ENCODE measurements at places on chromosomes 6 and 20. TPM values are rescaled to one million over a fixed set of nuclear protein-coding genes. Genes with fewer than 3 reads are reported as not detected.
A peak's percentile ranks its signal among the peaks of the same experiment; 100 is the strongest.

Gene ACOT8
- 24.9 TPM for total RNA-seq

Gene SPDEF
- 0.19 TPM for total RNA-seq

Gene APMAP
- 28.2 TPM for total RNA-seq

Gene PI16
- 11.9 TPM for total RNA-seq

Gene TMEM14B
- 92.4 TPM for total RNA-seq

Gene LIME1
- total RNA-seq = 5.0 TPM

Gene PI3
- 0.62 TPM for total RNA-seq

Gene TFAP2C
- total RNA-seq = 0.22 TPM

Gene KHDC1
- total RNA-seq = 1.1 TPM

DNA sequence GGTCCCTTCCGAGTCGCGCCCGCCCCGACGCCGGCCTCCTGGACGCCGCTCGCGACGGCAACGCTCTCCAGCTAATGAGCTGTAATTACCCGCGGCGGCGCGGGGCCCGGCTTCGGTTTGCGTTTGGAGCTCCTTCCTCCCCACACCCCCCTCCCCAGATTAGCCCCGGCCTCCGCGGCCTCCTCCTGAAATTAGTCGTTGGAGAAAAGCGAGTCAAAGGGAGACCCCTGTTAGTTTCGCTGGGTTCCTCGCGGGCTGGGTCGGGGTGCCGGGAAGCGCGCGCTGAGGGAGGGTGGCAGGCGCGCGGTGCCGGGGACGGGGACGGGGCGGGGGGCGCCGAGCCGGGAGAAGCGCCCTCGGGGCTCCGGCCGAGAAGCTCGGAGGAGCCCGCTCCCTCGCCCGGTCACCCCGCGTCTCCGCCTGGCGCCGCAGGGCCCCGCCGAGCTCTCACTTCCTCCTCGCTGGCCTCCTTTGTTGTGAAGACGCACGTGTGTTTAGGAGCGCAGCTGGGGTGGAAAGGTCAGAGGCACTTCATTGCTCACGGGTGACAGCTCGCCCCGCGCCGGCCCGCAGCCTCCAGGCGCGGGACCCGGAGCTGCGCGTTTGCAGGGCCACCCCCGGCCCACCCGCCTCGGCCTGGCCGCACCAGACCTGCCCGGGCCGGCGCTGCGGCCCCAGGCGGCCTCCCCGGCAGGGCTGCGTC, 4.9 kb downstream of the FOXC1 start:
- DNase-seq = no peak

DNA sequence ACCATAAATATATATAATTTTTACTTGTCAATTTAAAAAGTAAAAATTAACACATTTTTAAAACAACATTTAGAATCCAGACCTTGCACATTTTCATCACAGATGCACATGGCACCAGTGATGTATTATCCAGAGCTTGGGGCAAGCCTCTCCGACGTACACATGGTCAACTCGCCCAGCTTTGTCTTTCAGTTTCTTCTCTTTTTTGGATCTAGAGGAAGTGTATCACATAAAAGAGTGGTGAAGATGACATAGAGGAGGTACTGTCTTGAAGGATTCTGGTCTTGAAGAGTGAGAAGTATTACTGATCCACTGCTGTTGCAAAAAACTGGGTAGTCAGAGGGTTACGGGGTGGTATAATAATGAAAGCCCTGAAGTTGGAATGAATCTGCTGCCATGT, 46.9 kb upstream of the TAB2 start:
- no peak for DNase-seq

- no peak for DNase-seq
Measured at GRCh38 chr20:57259938-57260921, 6.2 kb downstream of the BMP7 start.

DNA sequence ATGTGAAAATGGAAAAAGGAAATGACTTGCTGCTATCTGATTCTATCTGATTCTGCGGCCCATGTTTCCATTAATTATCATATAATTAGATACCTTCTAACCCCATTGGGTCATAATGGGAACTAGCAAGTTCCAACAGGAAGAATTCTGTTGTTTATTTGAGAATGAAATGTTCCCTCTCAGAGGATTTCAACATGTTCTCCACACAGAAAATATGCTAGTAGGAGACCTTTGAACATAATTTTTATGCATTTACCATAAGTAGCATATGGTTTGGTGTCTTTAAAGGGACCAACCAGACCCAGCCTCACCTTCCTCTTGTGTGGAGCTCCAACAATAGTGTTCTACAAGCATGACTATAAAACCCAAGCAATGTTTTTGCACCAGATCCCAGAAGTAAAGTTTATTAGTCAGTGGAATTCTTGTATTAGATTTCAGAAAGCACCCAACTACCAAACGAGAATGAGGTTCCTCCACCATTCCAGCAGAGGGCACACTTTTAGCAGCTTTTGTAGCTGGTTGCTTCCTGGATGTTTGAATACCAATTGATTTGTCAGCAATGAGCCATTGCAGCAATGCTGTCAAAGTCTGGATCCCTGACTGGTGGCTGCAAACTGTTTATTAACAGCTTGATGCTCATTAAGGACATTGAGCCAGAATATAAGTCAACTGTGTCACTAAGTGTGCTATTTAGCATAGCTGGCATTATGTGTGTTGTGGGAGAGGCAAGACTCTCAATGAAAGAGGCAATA, 143.6 kb upstream of the GJE1 start:
- no peak for DNase-seq

GRCh38 chr20:19396460-19397081, 184.1 kb downstream of the SLC24A3 start:
- no peak for DNase-seq

DNA sequence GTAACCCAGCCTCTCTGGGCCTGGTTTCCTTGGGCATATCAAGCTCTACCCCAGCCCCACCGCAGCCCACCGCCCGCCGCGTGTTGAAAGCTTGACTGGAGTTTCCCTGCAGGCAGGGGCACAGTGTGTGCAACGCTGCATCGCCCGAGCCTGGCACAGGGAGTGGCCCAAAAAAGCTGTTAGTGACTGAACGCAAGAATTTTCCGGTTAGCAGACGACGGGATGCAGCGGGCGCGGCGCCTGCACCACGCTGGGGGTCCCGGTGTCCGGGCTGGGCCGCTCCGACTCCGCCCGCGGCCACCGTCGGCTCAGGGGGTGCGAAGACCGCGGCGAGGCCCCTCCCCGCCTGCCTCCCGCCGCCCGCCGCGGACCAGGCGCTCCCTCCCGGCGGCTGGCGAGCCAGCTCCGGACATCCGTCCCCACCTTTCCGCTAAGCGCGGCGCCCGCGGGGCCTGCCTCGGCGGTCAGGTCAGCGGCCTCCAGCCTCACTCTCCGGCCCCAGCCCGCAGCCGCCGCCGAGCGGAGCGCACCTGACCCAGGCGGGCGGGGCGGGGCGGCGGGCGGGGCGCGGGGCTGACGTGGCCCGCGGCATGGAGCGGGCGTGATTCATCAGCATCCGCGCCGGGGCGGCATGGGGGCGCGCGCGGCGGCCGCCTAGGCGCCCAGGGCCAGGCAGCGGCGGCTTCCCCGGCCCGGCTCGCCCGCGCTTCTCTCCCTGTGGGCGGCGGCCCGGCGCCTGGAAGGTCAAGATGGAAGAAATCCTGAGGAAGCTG, at the start of gene ARFGEF3:
TSS of gene ARFGEF3 (plus strand) at position 602 of the 773 bp plus-strand sequence. CDS start at position 750, 148 bp downstream.
- peak; percentile 81 for DNase-seq

DNA sequence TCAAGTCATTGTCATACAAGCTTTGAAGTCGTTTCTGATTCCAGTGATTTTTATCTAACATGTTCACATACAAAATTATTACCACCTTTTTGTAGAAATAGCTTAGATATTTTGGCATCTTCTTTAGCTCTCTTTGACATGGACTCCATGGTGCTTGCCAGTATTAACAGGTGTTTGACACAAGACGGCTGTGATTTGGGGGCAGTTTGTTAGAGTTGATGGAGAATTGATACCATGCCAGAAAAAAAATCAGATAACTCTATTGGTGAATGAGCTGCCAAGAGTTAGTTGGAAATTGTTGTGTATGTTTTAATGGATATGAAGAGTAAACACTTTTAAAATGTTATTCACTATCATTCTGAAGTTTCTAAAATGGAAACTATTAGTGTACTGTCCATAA, 146.6 kb upstream of the LAMP5 start:
- no peak for DNase-seq

- no peak for DNase-seq
Measured at GRCh38 chr6:99512033-99512432, 3.2 kb downstream of the USP45 start.

- no peak for DNase-seq
Measured at GRCh38 chr6:95431637-95432228, 145.6 kb upstream of the MANEA start.

DNA sequence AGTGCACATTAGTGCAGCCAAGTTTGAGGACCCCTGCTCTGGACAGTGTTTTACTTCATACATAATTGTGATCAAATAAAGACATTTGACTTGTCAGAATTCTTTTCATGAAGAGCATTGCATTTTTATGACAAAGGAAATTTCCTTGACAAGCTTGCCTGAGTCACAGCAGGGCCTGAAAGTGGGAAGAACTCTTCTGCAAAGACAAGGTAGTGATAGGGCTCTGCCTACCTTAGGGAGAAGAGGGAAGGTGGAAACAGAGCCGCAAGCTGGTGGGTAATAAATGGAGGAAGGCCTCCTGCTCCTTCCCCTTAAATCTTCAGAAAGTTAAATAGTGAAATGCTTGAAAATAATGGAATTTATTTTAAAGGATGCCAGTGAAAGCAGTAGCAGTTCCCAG, 118.2 kb downstream of the DHX35 start:
- DNase-seq = no peak

GRCh38 chr6:208364-208763, 83.9 kb upstream of the DUSP22 start:
- no peak for DNase-seq

DNA sequence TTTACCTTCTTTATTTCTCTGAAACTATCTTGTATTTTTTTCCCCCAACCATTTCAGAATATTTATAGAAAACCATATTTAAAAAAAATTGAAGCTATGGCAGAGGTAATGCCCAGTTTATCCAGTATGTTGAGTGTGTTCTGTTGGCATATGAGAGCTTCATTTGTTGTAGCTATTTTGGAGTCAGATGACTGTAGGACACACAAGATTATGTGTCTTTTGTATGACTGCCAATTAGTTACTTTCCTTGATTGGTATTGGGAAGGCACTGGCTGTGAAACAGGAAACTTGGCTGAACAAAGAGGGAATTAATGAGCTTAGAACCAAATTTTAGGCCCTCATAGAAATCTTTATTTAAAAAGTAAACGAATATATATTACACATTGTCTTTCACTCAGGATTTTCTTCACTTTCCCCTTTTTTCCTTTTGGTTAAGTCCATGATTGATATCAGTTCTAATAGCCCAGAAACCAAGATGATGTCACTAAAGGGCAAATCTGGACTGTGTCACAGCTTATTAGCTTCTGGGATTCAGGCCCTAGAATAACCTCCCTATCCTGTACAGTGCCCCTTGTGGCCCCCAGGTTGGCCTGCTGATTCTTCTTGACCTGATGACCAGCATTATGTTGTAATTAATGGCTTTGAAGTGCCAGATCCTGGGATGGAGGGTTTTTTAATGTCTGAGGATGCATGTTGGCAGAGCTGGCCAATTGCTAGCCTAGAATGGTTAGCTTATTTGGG, 10.1 kb downstream of the CDC5L start:
- DNase-seq = no peak

DNA sequence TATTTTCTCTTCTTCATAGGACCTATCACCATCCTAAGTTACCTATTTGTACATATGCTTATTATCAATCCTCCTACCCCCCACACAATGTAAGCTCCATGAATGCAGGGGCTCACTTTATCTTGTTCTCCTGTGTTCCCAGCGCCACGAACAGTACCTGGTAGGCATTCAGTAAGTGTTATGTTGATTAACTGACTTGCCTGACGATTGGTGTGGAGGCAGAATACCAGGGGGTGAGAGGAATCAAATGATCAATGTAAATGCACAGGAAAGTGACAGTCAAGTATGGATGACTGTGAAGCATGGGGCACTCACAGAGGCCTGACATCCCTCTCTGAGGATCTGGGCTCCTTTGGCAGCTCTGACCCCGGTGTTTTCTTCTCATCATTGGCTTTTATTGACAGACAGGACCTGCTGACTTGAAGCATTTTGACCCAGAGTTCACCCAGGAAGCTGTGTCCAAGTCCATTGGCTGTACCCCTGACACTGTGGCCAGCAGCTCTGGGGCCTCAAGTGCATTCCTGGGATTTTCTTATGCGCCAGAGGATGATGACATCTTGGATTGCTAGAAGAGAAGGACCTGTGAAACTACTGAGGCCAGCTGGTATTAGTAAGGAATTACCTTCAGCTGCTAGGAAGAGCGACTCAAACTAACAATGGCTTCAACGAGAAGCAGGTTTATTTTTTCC, 6.1 kb upstream of the IFT52 start:
- DNase-seq = no peak

DNA sequence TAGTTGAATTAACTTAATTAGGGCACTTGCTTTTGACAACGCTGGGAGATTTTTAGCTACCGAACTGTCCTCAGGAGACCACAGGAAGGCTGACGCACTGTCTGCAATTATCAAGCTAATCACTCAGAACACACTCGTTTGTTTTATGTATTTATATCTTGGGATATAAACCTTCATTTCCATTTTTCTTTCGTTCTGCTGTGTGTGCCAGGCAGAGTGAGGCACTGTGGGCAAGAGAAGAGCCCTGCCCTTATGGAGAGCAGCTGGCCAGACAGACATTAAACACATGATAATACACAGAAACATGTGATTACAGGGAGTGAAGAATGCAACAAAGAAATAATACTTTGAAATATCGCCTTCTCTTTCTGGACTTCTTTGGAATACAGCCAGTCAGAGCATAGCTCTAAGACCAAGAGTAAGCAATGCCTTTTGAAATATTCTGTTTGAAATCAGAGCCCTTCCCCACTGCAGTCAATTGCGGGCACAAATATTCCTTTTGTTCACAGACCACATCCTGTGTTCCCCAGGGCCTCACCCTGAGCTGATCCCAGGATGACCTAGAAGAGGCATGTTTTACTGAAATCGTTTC, 96.8 kb downstream of the ANKRD60 start:
- DNase-seq = peak; percentile 27

- no peak for DNase-seq
Measured at GRCh38 chr6:30970946-30971345, 12.6 kb upstream of the MUC21 start.

DNA sequence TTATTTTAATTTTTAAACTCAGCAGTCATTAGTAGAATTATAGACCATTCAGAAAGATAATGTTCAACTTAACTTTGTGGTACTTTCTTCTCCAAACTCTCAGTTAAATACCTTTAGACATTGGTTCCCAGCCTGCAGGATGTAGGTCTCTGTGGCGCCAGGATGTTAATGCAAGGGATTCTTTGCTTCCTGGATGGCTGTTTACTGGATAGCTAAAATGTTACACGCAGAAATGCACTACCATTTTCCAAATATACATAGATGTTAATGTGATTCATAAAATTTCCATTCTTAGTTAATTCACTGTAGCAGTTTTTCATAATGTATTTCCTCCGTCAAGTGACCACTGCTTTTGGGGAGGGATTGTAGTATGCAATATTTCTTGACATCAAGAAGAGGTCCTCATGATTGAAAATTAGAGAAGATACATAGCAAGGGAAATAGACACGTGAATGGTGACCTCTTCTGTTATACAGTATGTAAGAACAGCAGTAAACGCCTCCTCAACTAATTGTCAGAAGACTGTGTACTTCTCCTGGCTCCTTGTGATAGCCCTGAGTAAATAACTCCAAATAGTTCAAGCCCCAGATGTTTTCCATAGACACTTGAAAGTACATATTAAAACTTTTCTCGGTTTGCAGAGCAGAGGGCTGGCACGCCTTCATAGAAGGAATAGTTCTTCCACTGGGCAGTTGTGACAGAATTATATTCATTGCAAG, 128.8 kb downstream of the LCA5 start:
- DNase-seq = no peak

- no peak for DNase-seq
Measured at GRCh38 chr20:9615766-9616454, 101.5 kb downstream of the LAMP5 start.
